Suppressor macrophage treated with lipopolysaccharide for 1 hour (primary cell): ENCODE measurements at places on chromosomes 2 and 18.

DNA sequence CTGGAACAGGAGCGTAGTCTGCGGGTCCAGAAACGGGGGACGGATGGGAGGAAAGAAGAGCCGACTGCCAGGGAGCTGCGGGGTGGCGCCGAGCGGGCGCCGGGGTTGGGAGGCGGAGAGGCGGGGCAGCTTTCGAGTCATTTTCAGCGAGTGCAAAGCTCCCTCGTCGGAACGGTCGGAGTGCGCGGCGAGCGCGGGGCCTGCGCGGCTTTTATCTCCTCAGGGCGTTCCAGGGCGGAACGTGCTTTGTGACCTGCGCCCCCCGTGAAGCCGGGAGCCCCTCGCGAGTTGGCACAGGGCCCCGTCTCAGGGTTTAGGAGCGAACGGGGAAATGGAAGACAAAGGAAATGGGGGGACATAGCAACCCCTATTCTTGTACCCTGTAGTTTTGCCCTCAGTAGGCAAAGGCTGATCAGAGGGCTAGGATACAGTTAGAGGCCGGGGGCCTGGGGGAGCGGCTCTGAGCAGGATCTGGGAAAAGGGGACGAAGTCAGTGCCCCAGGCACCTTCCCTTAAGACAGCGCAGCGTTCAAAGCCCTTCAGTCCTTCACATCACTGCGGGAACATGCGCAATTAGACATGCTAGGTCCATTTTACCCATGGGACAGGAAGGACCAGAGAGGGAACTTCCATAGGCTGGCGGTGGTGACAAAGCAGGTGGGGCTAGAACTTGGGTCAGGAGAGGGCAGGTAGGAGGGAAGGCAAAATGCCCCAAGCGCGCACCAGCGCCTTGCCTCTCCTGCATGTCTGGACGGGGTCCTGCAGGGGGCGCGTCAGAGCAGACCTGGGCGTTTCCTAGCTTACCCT lies 60.1 kb upstream of the IL1RL1 start:
- DNase-seq: peak; percentile 79

GRCh38 chr18:48119204-48119603 lies 188.7 kb upstream of the SMAD2 start:
- no peak for DNase-seq

- no peak for DNase-seq
Observed at GRCh38 chr18:75538727-75539126, 111.2 kb upstream of the SMIM21 start.

GRCh38 chr2:212337036-212337435 lies 201.6 kb downstream of the ERBB4 start:
- no peak for DNase-seq

DNA sequence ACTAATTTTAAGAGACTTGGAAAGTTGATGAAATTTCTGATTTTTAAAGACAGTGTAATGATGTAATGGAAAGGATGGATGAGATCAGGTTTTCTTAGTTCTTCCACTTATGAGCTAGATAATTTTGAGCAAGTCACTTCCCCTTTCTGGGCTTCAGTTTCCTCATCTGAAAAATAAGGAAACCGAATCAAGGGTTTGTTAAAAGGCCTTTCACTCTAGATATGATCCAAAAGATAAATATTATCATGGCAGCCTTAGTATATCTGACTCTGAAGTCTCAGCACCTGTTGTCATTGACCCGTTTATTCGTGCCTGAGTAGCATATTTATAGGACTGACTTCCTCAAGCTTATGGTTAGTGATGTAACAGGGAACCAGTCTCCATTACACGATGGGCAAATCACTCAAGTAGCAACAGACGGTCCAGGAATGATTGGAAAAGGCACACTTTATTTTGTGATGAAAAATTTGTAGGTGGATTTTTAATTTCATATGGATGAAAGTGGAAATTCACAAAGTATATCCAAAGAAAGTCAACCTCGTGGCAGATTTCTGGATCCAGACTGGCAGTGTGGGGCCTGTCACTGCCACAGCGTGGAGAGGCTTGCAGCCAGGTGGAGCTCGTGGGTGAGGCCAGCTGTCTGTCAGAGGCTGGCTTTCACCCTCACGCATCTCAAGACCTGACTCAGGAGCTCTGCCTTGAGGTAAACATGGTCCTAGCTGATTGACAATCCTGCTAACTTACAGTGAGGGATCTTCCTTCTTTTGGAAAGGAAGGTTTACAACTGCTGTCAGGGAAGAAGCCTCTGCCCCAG lies 137.9 kb upstream of the CXCR4 start:
- peak; percentile 94 for DNase-seq

- peak; percentile 19 for DNase-seq
Observed at GRCh38 chr18:79507076-79507545, 111.4 kb downstream of the NFATC1 start.

GRCh38 chr18:32174719-32175118 lies 15.1 kb upstream of the MEP1B start:
- DNase-seq: no peak
